Stimulated activated CD4-positive, alpha-beta T cell treated with anti-CD3 and anti-CD28 coated beads, Interleukin-4, amount 100 ng/mL, for 1 hour (primary cell): ENCODE measurements at places on chromosomes 11 and 22.

DNA sequence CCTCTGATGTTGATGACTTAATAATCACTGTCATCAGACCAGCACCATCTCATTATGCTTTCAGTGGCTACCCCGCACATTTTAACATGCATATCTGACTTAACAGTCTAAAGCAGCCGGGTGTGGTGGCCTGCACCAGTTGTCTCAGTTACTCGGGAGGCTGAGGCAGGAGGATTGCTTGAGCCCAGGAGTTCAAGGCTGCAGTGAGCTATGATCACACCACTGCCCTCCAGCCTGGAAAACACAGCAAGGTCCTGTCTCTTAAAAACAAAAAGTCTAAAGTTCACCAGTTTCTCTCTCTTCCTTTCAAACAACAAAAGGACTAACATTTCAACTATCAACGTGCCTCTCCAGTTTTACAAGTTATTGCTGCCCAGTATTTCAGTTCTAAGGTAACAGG lies 55.3 kb upstream of the GAB2 start:
- DNase-seq: no peak

DNA sequence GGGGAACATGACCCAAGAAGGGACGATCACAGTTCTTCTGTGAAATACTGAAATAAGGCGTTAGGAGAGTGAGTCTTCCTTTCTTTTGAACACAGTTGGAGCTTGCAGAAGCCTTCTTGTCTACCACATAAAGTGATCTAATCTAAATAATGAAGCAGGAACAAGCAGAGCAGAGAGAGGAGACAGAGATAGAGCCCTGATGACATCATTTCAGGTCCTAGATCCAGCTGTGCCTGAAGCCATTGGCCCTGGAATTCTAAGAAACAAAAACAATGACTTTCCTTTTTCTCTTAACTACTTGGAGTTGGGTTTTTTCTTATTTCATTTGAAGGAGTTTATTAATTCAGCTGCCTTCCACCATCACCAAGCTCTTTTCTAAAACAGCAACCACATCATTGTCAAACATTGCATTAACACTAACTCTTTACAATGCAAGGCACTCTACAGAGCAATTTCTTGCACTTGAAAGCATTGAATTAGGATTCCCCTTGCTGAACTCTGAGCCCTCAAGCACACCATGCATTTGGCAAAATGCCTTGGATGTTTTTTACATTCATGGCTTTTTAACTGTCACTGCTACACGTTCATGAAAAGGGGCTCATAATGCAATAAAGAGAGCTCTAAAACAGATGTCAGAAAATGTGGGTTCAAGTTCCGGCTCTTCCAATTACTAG lies 117.2 kb upstream of the TIMP3 start:
- DNase-seq: no peak

DNA sequence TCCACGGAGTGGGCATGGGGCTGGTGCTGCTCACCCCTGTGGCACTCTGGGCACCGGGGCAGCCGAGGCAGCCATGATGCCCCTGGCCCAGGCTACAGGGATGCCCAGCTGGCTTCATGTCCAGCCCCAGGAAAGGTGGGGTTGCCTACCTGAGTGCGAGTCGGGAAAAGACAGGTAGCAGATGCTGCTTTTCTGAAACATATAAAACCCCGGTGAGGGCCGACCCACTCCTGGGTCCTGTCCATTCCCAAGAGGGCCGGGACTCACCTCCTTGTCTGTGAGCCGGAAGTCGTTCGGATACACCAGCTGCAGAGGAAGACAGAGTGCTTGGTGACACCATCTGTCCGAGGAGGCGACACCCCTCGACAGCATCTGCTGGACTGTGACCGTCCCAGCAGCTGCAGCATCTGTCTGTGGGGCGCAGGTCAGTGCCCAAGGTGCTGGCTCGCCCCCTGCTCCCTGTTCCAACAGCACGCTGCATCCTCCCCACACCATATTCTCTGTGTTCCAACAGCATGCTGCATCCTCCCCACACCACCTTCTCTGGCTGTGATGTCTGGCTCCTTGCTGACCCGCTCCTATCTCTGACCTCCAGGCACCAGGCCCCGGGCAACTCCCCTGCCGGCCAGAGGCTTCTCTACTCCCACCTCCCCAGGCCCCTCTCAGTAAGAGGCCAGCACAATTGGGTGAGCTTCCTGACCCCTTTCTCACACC lies 8.0 kb downstream of the DENND6B start:
- DNase-seq: no peak

DNA sequence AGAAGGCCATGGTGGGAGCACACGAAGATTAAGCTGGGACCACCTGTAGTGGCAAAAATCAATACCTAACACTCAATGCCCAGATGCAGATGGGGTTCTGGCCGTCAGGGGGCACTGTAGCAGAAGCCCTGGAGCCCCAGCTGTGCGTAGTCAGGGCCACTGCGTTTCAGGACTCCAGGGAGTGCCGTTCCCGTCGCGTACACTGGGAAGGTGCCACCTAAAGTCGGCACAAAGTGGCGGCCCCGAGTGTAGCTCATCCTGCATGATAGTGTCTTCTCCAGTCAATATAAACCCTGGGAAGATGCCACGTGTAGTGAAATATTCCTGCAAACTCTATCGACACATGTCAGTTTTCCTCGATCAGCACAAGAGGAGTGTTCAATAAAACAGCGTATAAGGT lies 123.8 kb upstream of the NTM start:
- no peak for DNase-seq

- DNase-seq: no peak
Observed at GRCh38 chr22:19843107-19843856, 11.4 kb downstream of the GNB1L start.

GRCh38 chr11:86463120-86463519 lies 88.4 kb downstream of the CCDC81 start:
- no peak for DNase-seq

GRCh38 chr11:19818619-19819018 lies 106.0 kb downstream of the NAV2 start:
- no peak for DNase-seq

DNA sequence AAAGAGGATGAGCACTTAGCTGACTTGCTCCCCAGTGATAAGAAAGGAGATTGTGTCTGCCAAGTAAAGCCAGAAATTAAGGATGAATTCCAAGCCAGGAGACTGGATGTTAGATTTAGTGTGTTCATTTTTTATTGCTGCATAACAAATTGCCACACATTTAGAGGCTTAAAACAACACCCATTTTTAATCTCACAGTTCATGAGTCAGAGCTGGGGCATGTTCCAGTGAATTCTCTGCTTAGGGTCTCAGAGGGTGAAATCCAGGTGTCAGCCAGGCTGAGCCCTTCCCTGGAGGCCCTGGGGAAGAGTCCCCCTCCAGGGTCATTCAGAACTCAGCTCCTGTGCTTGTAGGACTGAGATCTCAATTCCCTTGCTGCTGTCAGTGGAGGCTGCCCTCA lies 352.8 kb downstream of the BUD13 start:
- DNase-seq: no peak

DNA sequence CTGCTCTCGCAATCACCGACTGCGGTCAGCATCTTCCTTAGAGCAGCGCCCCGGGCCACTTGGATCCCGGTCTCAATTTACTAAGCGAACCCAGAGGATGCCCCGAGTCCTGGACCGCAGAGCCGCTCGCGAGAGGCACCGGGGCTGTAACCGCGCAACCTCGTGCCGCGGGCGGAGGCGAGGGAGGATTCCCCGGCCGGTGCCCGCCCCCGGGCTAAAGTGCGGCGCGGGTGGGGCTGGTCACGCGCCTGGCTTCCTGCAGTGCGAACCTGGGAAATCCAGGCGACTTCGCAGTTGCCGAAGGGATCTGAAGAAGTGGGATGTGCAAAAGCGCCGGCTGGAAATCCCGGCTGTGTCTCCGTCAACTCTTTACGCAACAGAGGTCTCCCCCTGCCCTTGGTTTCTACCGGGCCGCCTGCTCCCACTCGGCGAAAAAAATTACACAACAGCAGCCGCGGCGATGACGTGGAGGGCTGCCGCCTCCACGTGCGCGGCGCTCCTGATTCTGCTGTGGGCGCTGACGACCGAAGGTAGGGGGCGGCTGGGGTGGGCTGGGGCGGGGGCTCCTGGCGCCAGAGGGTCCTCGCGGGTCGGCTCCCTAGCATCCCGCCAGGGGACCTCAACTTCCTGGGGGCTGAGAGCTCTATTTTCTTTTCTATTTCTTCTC lies at the start of gene NCR3LG1:
Gene NCR3LG1 (plus strand): TSS at position 291 of the 667 bp plus-strand sequence. CDS start 170 bp downstream, at position 461.
- DNase-seq: peak; percentile 62

GRCh38 chr11:19951558-19952115 lies 208.6 kb downstream of the DBX1 start:
- no peak for DNase-seq

DNA sequence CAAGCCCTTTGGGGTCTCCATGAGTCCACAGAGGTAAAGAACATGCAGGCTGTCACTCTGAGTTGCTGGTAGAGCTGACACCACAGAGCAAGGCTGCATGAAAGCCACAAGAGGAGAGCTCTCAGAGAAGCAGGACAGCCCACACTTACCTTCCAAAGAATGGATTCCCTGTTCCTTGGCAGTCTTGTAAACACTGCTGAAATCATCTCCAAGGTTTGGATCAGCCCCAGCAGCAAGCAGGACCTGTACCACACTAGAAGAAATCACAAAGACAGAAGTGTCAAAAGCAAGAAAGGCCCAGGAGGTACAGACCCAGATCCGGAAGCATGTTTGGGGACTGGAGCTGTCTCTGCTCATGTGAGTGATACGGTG lies 54.2 kb downstream of the CLPB start:
- DNase-seq: no peak

GRCh38 chr11:2734181-2735052 lies 34.6 kb upstream of the KCNQ1OT1 start:
- no peak for DNase-seq

DNA sequence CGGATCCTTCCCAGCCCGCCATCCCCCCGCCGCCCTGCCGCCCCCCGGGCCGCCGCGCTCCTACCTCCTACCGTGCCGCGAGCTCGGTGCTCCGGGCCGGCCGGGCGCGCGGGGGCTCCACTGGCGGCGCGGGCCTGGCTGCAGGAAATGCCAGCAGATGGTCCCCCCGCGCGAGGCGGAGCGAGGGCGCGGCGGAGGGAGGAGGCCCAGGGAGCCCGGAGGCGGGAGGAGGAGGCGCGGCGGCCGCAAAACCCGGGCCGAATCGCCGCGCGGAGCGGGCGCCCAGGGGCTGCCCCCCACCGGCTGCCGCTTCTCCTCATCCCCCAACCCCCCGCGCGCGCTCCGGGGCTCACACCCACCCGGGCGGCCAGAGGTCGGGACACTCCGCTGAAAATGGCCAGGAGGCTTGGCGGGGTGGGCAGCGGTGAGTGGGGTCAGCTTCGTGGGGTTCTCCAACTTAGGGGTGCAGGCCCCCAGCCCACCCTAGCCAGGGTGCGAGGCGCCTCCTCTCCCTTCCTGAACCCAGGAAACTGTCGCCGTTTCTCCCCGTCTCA lies at the start of gene OSBPL5:
Gene OSBPL5 (minus strand): TSS at position 159 of the 554 bp plus-strand sequence. CDS start 36,162 bp downstream, outside the sequence.
- DNase-seq: peak; percentile 62

DNA sequence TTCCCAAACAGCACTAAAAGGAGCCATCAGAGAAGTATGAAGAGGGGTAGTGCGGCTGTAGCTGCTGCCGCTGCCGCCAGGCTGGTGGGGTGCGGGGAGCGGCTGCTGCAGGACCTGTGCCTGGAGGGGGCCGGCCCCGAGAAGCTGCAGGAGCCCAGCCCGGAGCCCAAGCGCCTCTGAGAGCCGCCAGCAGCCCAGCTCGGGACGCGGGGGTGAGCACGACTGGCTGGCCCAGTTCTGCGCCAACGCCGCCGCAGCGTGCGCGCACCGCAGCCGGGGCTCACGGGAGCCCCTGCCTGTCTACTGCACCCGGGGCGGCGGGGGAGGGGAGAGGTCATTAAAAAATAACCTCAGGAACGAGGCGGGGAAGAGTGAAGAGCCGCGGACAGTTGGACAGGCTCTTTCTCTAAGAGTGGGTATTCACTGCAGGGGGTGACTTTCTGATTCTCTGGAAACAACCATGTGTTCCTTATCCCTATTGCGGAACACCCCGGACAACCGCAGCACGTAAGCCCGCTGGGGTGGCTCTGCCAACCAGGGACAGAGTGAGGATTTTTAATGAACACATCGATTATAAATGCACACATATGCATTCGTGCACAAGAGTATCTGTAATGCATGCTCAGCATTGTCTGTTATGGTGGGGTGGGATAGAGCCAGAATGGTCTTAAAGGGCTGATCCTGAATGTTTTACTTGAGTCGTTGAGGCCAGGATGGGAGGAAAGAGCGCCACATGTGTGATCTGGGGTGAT lies 453 bp downstream of the GAS2 start:
- peak; percentile 13 for DNase-seq

DNA sequence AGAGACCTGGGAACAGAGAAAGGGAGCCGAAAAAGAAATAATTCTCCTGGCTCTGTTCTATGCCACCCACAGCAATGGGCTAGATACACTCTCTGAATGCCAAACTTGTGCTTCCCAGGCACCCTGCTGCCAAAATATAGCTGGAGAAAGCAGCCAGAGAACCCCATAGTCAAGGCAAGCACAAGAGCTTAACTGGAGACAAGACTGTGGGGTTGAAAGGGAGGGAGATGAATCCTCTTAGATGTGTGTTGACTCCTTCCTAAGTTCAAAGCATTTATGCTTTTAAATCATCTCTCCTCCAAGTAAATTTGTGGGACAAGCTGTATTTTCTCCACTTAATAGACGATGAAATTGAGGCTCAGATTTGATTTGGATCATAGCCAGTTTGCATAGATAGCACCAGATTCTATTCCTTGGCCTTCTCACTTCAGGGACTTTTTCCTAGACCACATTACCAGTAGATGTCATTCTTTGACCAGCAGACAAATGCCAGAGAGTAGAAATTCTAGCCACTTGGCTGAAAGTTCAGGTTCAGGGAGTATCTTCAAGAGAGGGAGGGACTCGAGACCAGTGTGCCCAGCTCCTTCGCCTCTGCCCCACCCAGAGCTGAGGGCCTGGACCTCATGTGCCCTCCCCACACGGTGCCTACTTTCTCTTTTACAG lies 16.5 kb upstream of the ETS1 start:
- DNase-seq: no peak

DNA sequence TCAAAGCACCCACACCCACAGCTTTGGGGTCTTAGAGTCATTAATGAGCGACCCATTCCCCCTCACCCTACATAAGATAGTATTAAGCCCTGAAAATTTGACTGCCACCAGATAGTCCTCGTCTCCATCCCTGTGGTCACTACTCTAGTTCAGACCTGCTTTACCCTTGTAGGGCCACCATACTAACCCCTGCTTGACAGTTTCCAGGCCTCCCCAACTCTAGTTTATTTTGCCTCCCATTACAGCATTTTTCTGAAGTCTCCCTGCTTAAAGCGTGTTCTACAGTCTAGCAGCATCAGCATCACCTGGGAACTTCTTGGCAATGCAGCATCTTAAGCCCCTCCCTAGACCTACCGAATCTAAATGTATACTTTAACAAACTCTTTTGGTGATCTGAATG lies 192.4 kb downstream of the MAML2 start:
- no peak for DNase-seq

- no peak for DNase-seq
Observed at GRCh38 chr11:132632641-132633124, 899.6 kb downstream of the OPCML start.

DNA sequence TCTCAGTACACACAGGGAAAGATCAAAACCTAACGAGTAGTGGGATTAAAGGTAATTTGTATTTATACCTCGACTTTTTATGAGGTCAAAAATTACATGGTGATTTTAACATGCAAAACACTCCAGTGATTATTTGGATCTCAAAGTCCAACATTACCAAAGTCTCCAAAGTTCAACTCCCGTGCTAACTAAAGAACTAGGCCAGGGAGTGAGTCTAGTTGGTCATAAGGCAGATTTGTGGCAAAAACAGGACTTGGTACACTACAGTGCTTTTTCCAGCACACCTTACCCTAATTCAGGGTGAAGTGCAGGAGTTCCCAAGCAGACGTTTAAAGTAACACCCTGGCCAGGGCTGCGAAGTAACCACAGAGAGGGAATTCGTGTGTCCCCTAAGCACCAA lies 1.1 kb downstream of the PUS3 start:
- no peak for DNase-seq
